ENCODE measurements at places on chromosomes 7 and 10.

DNA sequence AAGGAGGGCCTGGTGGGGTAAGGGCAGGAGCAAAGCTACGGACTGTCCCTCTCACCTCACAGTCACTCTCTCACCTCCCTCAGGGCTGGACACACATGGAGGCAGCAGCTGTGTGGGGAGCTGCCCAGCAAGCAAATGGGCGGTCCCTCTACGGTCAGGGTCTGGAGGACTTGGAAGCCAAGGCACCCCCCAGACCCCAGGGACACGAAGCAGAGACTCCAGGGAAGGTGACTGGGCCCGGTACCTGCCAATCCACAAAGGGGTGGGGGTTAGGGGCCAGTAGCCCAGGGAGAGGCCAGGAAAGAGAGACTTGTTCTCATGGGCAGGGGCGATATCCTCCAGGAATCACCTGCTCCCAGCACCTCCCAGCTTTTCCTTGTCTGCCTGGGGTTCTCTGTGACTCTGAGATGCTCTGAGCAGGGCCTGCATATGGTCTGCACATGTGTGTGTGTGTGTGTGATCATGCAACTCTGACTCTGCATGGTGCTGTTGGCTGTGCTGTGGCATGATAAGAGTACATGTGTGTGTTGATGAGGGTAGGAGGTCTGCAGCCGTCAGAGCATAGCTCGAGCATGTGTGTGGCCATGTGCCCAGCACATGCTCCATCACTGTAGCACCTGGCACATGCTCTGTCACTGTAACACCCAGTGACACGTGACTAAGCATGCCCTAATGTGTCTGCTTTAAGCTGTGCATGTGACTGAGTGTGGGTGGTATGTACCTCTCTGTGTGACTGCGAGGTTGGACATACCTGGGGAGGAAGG, 4.6 kb upstream of the LDB3 start:
- DNase-seq, result no peak

DNA sequence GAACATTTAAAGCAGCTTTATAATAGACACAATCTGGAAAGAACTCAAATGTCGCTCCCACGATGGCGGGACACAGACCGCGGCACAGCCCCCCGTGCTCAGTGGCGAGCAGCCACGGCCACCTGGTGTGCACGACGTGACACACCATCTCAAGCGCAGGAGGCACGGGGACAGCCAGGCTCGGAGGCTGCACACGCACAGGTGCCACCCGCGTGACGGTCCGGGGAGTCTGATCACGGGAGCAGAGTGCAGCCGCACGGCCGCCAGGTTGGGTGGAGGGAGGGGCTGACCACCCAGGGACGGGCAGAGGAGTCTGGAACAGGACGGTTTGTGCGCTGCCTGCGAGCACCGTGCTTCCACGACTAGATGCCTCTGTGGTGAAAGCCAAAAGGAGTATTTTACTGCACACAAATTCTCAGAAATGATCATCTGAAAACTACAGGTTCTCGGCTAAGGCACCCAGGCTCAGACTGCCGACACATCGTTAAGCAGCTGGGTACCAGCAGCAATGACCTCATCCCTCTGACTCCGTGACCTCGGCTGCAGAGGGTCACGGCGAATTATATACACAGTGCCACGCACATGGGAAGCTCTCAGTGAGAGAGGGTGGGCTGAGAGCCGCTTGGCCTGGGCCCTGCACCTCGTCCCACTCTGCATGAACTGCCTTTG, 7.5 kb upstream of the GPER1 start:
- DNase-seq, result no peak

GRCh38 chr10:86759073-86759672, 2.8 kb downstream of the BMPR1A start:
- DNase-seq, result peak; percentile 38

DNA sequence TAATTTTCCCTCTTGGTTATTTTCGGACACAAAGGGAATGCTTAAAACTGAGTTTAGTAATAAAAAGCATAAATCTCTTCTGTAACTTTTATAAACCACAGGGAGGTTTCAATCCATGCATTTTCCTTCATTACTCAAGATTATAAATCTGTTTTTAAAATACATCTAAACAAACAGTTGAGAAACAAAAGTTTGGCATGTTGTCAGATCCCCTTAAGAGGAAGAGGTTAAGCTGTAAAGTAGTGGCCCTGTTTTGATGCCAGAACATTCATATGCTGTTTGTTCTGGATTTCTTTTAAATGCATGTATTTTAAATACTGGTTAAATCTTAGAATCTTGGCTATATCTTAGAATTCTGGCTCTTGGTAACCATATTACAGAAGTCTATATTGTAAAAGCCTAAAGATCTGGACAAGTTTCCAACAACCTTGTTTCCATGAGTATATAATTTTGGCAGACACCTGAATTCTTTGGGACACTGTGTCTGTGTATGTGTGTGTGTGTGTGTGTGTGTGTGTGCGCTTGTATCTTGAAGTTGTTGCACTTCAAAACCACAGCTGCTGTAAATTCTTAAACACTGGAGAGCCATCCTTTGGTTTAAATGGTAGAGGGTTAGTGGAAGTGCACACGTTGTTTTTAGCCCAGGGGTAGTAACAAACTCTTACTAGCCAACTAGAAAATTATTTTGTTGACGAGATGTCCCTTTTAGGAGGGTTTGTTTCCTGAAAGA, 6.8 kb upstream of the SEMA4G start:
- no peak for DNase-seq

Data from NB4 (cell line).